Chondrocyte (in vitro differentiated cells): ENCODE measurements at places on chromosomes 3 and 15.

- no peaks in the 10 kb centered on the region for H3K4me1 ChIP-seq
- no peak overlapping the region for H3K4me3 ChIP-seq
- H3K27me3 ChIP-seq, result peaks cover 30% of the 10 kb centered on the region
- no peaks in the 10 kb centered on the region for H3K36me3 ChIP-seq
- DNase-seq, result no peak
- no peak overlapping the region for H3K27ac ChIP-seq
These were observed 77.8 kb upstream of the TAMM41 start for GRCh38 chr3:11924518-11924917.

GRCh38 chr3:171461525-171461917, 1.3 kb upstream of the TNIK start:
- no peaks in the 10 kb centered on the region for H3K36me3 ChIP-seq
- no peak for DNase-seq
- peaks cover 39% of the 10 kb centered on the region for H3K4me1 ChIP-seq
- peak overlapping the region; percentile 90 for H3K27ac ChIP-seq
- no peaks in the 10 kb centered on the region for H3K27me3 ChIP-seq
- H3K4me3 ChIP-seq, result peak overlapping the region; percentile 96

DNA sequence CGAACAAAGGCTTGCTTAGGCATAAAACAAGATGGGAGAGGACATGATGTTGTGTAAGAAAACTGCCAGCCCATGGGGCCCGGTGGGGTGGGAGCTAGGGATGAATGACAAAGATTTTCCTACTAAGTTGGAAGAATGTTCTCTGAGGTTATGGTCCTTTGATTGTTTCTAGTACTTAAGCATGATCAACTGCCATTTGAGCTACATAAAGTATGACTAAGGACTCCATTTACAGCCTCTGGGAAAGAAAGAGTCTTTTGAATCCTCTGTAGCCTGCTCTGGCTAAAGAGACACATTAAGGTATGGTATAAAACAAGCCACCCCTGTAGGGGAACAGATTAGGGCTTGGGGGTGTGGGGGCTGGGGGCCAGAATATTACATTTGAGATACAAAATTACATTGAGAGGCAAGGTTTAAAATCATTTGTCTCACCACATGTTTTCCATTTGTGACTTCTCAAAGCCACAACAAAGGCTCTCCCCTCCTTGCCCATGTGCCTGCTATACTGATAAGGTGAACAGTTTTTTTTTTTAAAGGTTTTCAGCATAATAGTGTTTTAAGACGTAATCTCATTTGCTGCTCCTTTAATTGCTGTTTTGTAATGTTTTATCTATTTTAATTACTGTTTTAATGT, 323.4 kb downstream of the CHST2 start:
- no peaks in the 10 kb centered on the region for H3K36me3 ChIP-seq
- H3K27me3 ChIP-seq, result no peaks in the 10 kb centered on the region
- H3K4me1 ChIP-seq, result peaks cover 25% of the 10 kb centered on the region
- peak overlapping the region; percentile 86 for H3K27ac ChIP-seq

DNA sequence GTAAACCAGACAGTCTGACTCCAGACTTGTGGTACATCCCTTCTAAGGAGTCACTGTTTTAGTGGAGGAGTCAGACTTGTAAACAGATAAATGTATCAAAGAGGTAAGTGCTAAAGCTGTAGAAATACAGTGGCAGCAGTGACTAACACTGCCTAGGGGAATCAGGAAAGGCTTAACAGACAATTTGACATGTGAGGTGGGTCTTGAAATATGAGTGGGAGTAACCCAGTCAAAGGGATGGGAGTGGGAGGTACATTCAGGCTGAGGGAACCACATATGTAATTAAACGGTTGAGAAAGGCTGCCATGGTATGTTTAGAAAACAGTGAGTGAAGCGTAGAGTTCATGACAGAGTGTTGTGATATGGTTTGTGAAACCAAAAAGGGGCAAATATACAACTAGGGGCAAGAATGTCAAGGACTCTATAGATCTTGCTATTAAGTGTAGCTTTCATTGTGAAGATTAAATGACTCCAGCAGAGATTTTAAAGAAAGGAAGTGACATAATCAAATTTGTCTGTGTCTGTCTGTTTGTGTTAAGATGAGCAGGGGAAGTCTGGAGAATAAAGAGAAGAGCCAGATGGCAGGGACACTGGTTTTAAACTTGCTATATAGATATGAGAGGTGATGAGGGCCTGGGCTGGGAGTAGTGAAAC, 11.2 kb upstream of the ALCAM start:
- H3K4me1 ChIP-seq, result peaks cover 77% of the 10 kb centered on the region
- DNase-seq, result no peak
- H3K27ac ChIP-seq, result peak overlapping the region; percentile 73
- H3K4me3 ChIP-seq, result no peak overlapping the region
- no peaks in the 10 kb centered on the region for H3K27me3 ChIP-seq

DNA sequence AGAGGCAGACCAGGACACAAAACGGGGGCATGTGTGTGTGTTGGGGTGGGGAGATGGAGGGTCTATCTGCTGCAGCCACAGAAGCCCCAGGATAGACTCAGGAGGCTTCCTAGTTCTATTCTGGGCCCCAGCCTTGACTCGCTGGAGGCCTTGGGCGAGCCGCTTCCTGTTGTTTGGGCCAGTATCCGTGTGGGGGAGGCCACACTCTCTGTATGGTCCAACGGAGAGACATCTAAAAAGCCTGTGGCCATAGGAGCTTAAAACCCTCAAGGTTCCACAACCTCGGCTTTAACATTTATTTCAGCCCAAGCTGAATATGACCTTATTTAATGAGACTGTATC, 32.8 kb downstream of the POC1A start:
- peak; percentile 59 for DNase-seq
- no peak overlapping the region for H3K27ac ChIP-seq

DNA sequence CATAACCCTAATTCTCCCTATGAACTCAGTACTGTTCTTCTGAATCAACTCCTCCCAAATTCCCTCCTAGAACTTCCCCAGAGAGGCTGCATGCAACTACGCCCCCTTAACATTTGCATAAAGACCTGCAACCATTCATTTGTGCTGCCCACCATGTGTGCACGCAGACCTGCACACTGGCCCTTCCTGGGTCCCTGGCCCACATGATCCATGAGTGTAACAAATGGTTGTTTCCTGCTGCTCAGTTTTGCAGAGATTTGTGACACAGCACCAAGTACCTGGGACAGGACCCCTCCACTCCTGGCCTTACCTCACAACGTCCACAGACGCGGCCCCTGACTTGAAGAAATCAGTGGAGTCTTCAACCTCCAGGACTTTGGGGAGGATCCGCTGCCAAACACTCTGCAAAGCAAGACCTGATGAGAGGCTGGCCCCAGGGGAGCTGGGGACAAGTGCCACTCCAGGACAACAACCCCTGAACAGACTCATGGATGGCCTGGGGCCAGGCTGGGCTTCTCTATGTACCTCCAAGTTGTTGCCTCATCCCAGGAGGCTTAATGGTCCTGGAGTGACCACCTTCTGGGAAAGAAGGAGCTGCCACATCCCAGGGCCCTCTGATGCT, 33.8 kb downstream of the ALDH1L1 start:
- peaks cover 40% of the 10 kb centered on the region for H3K27me3 ChIP-seq
- no peak overlapping the region for H3K27ac ChIP-seq
- no peak overlapping the region for H3K4me3 ChIP-seq
- peak; percentile 73 for DNase-seq
- H3K4me1 ChIP-seq, result no peaks in the 10 kb centered on the region
- peaks cover 2% of the 10 kb centered on the region for H3K36me3 ChIP-seq

DNA sequence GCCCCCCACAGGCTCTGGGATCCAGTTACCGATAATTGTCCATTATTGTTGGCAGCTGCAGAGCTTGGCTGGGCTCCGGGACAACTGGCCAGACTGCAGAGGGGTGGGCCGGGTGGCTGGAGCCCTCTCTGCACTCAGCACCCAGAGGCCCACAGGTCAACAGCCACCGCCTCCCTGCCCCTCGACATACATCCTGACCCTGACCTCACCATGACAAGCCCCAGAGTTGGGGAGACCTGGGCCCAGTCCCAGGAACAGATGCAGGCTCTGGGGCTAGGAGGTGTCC, 22.4 kb downstream of the PTH1R start:
- no peaks in the 10 kb centered on the region for H3K36me3 ChIP-seq
- H3K4me3 ChIP-seq, result no peak overlapping the region
- H3K27ac ChIP-seq, result no peak overlapping the region
- peaks cover 6% of the 10 kb centered on the region for H3K4me1 ChIP-seq
- peak; percentile 86 for DNase-seq
- H3K27me3 ChIP-seq, result no peaks in the 10 kb centered on the region

GRCh38 chr3:13308380-13308801, 111.7 kb downstream of the NUP210 start:
- DNase-seq, result peak; percentile 25
- no peak overlapping the region for H3K27ac ChIP-seq
- no peaks in the 10 kb centered on the region for H3K4me1 ChIP-seq

- no peak for DNase-seq
- H3K36me3 ChIP-seq, result no peaks in the 10 kb centered on the region
- no peak overlapping the region for H3K27ac ChIP-seq
- H3K4me3 ChIP-seq, result no peak overlapping the region
- peaks cover 12% of the 10 kb centered on the region for H3K4me1 ChIP-seq
These were observed 165.5 kb downstream of the ECT2 start for GRCh38 chr3:172915911-172916514.

- peaks cover 28% of the 10 kb centered on the region for H3K27me3 ChIP-seq
- peaks cover under 1% of the 10 kb centered on the region for H3K4me1 ChIP-seq
- no peak overlapping the region for H3K4me3 ChIP-seq
- no peak overlapping the region for H3K27ac ChIP-seq
- peaks cover 3% of the 10 kb centered on the region for H3K36me3 ChIP-seq
These were observed 112.9 kb downstream of the ADCY5 start for GRCh38 chr3:123336001-123336400.

DNA sequence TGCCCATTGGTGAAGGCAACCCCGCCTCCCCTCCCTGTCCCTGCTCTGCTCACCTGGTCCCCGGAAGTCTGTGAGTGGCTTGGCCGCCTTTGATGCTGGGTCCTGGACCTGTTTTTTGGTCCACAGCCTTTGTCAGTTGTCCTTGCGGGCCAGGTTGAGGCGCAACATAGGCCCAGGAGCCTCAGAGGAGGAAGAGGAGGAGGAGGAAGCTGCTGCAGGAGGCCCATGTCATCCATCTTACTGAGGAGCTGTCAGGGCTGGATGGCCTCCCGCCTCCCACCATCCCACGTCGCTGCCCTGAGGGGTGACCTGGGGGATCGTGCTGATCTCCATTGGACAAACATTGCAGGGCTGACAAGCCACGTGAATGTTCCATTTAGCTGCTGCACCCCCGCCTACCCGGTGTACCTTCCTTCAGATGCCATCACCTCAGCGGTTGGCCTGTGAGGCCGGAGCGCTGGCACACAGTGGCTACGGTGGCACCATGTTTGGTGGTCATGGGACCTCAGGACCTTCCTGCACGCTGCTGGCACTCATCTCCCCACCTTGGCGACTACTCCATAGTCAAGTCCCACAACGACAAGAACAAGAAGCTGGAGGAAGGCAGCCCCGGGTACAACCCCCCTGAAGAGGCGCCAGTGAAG, 106.3 kb downstream of the SMAD6 start:
- peaks cover 13% of the 10 kb centered on the region for H3K4me1 ChIP-seq
- no peak overlapping the region for H3K27ac ChIP-seq
- H3K36me3 ChIP-seq, result peaks cover 4% of the 10 kb centered on the region
- no peaks in the 10 kb centered on the region for H3K27me3 ChIP-seq
- peak; percentile 81 for DNase-seq

DNA sequence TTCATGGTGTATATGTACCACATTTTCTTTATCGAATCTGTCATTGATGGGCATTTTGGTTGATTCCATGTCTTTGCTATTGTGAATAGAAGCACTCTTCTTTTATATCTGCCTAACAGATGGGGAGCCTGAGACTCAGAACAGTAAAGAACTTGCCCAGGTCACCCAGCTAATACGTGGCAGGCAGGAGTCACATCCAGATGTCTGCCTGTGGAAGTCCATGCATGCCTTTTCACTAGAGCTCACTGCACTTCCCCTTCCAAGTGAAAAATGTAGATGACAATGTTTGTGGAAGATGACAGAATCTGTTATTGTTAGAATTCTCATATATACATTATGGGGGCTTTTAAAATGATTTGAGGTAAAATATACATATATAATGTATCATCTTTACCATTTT, 165.0 kb downstream of the PDZRN3 start:
- DNase-seq, result no peak
- no peak overlapping the region for H3K27ac ChIP-seq
- H3K4me3 ChIP-seq, result no peak overlapping the region
- peaks cover 9% of the 10 kb centered on the region for H3K4me1 ChIP-seq
- peaks cover 4% of the 10 kb centered on the region for H3K36me3 ChIP-seq
- no peaks in the 10 kb centered on the region for H3K27me3 ChIP-seq

DNA sequence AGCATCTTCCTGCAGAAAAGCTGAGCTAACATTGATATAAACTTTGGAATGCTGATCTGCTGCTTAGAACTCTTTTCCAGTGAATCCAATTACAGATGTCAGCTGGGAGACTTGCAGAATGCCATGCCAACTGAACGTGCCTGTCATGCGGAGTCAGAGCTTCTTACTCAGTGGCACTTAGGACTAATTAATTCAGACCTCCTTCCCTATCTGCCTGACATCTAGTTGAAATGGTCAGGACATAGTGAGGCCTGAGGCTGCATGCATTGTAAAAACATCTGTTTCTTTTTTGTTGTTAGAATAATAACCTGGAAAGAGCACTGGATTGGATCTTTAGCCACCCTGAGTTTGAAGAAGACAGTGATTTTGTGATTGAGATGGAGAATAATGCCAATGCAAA, 112.6 kb downstream of the USP13 start:
- no peak overlapping the region for H3K4me3 ChIP-seq
- H3K27me3 ChIP-seq, result no peaks in the 10 kb centered on the region
- no peak overlapping the region for H3K27ac ChIP-seq
- DNase-seq, result no peak
- peaks cover 18% of the 10 kb centered on the region for H3K36me3 ChIP-seq

DNA sequence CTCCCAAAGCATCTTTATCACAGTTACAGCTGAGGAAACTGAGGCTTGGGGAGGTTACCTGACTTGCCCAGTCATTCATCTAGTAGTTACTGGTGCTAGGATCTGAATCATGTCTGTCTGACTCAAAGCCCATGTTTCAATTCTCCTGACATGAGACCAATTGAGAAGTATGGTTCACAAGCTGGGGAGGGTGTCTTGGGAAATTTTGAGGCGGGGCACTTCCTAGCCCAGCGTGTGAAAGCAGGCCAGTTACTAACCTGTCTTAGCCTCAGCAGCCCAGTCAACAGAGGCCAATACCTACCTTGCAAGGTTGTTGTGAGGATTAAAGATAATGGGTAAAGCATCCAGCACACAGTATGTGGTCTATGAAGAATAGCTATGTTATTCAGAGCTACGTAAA, 37.0 kb downstream of the CLDN18 start:
- H3K27ac ChIP-seq, result no peak overlapping the region
- H3K4me3 ChIP-seq, result no peak overlapping the region
- no peak for DNase-seq
- peaks cover 34% of the 10 kb centered on the region for H3K4me1 ChIP-seq
